ENCODE measurements at places on chromosomes 3 and 15.

DNA sequence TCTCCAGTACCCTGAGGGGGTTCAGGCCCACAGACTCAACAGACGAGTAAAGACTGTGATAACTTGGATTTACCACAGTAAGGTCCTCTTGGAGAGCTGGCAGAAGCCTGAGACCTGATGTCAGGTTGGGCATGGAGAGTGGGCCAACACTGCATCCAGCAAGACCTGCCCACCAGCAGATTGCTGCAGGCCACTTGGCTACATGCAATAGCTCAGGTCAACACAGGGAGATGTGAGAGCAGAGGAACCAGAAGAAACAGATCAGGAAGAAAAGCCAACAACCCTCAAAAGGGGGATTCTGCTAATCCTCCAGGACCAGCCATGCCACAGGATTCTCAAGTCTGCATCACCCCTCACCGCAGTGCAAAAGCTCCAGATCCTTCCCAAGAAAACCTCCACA lies 1.7 kb upstream of the IP6K1 start:
- no peak for DNase-seq

GRCh38 chr3:20930034-20930433 lies 744.0 kb upstream of the SGO1 start:
- peak; percentile 3 for DNase-seq

DNA sequence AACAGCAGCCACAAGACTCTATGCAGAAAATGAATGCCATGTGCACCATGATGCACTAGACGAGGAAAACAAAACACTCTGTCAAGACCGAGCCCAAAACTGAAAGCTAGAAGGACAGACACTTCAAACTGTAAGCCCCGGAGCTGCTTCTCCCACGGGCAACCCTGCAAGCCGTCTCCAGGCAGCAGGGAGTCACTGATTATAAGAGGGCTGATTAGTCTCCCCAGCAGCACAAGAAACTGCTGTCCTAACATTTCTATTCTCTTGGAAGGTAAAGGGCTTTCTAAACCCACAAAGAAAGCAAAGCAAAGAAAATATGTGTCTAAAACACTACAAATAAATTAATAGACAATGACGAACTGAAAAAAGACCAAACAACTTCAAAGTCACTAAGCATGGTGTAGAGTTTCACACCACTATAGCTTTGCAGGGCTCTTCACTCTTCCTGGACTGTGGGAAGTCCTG lies 15.5 kb downstream of the TBC1D2B start:
- DNase-seq = peak; percentile 77

DNA sequence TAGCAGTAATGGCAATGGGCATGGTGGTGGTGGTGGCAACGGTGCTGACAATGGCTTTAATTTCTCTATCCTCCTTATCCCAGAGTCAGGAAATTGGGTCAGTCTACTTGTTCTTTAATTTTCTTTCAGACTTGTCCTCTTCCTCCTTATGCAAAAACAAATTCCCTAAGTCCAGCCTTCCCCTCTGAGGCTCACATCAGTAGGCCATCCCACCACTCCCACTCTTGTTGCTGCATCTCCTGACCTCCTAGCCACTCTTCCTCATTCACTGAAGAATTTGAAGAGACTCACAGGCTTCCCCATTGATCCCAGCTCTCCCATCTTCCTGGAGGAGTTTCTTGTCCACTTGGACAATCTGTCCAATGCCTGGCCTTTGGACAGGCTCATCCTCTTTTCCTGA lies 19.9 kb downstream of the DNAJB8 start:
- no peak for DNase-seq

DNA sequence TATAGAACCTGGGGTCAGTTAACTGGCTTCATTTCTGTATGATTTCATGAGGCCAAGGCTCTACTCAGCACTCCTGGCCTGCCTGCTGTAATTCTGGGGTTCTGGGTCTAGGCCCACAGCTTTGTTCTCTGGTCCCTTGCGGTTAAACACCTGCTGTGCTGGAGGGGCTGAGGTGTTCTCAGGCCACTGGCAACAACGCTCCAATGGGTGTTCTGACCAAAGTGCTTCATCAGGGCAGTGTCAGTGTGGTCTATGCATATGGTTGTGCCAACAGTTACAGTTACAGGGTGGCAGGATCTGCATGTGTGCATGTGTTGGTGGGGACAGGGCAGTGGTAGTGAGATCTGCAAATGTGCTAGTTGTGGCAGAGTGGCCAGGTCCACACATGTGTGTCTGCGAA lies 64.1 kb upstream of the GMNC start:
- DNase-seq = no peak

- DNase-seq = no peak
Measured at GRCh38 chr3:124333931-124334640, 342.2 kb upstream of the ROPN1 start.

DNA sequence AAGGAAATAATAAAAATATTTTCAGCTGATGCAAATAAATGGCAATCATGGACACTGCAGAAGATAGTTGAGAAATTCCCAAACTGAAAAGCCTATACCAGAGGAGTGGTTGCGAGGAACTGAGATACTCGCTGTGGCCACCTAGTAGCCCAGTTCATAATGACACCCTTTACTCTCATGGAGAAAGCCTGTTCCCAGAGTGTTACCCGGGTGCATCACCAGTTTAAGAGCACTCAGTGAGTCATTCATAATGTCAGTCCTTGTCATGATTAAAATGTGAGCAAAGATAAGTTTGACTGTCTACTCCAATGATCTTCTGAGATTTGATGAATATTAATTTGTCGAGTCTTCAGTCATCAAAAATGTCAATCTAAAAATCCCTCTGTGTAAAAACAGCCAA lies 138.4 kb upstream of the LRRC3B start:
- peak; percentile 9 for DNase-seq

DNA sequence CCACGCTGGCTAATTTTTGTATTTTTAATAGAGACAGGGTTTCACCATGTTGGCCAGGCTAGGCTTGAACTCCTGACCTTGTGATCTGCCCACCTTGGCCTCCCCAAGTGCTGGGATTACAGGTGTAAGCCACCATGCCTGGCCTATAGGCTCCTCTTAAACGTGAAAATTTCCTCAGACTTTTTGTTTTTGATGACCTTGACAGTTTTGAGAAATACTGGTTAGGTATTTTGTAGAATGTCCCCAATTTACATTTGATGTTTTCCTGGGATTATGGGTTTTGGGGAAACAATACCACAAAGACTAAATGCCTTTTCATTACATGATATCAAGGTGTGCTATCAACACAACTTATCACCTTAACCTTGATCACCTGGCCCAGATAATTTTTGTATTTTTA lies 20.7 kb downstream of the BCL2A1 start:
- DNase-seq = no peak

GRCh38 chr15:92924216-92924615 lies 24.1 kb downstream of the CHD2 start:
- DNase-seq = no peak

GRCh38 chr15:69576948-69577351 lies 124.3 kb downstream of the RPLP1 start:
- DNase-seq = no peak

GRCh38 chr3:144963810-144964209 lies 992.2 kb downstream of the DIPK2A start:
- no peak for DNase-seq

- no peak for DNase-seq
Measured at GRCh38 chr3:180926526-180926925, 14.1 kb downstream of the FXR1 start.

DNA sequence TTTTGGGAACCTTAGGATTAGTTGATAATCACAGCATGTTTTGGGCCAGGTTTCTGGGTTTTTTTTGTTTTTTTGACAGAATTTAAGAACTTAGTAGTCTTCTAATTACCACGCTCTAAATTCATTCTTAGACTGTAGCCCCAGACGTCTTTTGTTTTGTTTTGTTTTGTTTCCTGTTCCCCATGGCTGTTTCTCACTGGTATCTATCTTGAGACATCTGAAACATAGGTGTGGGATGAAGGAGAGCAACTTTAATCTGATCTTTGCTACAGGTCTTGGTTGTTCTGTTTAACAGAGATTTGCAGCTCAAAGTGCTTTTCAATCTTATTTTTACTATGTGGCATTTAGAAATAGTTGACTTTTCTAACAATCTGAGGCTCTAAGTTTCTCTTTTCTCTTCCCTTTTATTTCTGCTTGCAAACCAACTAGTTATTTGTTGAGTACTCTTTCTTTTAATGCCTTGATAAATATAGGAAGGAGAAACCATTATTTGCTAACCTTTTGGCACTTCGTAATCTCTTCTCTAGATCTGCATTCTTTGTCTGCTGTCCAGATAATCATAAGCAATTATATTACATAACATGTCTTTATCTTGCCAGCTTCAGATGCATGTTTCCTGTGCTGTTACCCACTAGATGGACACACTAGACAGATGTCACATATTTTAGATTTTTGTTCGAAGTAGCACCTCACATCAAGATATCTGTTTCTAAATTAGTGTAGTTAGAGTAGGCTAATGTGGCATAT lies 40.9 kb downstream of the FBXL2 start:
- DNase-seq = peak; percentile 28

DNA sequence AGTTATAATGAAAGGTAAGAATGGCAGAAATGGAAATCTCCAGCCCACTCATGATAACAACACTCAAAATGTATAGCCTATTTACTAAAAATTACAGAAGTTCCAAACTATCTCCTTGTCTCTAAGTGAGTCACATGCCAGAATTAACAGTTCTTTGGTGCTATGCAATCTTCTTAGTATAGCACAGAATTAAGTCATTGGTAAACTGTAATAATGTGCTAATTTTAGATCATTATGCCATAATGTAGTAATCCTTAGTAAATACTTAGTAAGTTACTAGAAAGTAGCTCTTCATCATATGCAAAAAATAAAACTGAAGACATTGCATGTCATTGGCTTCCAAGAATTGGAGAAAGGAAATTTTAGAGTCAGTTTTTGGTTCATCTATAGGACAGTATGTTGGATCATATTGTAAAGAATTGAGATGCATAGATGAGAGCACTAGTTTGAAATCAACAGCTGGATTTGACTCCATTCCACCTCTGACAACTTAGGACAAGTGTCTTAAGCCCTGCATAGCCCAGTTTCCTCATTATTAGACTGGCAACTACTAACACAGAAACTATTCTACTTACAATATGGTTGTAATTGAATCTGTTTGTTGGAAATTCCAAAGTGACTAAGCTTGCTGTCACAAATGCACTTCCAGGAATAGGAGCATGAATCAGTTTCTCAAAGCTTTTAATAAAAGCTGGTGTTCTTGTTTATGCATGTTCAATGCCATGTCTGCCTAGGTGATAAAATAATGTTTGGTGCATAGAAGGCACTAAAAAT lies 40.1 kb upstream of the CD47 start:
- no peak for DNase-seq

DNA sequence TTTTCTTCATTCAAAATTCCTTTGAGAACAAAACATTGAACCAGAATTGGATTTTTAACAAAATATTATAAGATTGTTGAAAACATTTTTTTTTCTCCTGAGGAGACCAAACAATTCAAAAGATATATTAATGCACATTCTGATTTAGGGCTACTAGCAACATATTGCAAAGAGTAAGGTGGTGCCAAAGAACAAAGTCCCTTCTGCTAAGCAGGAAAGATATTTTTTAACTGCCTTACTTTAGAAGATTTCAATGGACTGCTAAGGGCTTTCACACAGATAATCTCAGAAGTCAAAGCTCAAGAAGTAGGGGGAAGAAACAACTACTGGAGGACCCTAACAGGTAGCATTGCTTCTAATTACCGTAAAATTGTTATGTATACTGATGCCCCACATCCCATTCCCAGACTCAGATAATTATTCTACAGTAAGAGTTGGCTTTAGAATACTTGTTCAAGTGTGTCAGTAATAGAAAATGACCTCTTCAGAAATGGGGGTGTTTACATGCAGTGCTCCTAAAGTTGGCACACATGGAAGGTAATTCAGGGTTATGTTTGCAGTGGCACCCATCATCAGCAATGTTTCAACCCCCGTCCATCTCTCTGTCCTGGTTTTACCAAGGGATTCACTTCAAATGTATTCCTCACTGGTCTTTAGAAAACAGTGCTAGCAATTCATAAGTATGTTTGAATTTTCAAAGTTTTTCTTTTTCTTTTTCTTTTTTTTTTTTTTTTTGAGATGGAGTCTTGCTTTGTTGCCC lies 354.7 kb downstream of the ZBTB20 start:
- DNase-seq = no peak

DNA sequence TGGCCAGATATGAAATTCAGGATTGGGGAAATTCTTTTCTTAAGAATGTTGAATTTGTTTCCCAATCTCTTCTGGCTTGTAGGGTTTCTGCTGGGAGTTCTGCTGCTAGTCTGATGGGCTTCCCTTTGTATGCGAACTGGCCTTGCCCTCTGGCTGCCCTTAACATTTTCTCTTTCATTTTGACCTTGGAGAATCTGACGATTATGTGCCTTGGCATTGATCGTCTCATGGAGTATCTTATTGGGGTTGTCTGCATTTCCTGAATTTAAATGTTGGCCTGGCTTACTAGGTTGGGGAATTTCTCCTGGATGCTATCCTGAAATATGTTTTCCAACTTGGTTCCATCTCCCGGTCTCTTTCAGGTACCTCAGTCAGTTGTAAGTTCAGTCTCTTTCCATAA lies 152.2 kb downstream of the CFAP20DC start:
- no peak for DNase-seq

DNA sequence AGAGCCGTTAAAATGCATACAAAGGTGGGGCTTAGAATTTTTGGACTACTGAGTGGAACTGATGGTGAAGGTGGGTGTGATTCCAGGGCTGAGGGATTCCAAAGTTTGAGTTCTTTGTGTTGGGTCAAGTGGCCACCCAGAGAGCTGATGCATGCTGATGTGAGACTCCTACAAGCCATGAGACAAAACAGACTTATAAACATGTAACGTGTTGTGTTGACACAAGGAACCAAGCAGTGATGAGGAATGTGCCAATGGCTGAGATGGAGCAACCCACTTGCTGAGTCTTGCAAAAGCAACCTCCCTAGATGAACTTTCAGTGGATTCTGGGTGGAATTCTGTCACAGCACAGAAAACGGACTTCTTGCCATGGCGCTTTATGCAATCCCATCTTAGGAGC lies 289.0 kb downstream of the TLE3 start:
- no peak for DNase-seq

GRCh38 chr15:91135201-91136130 lies 35.4 kb downstream of the SV2B start:
- no peak for DNase-seq

DNA sequence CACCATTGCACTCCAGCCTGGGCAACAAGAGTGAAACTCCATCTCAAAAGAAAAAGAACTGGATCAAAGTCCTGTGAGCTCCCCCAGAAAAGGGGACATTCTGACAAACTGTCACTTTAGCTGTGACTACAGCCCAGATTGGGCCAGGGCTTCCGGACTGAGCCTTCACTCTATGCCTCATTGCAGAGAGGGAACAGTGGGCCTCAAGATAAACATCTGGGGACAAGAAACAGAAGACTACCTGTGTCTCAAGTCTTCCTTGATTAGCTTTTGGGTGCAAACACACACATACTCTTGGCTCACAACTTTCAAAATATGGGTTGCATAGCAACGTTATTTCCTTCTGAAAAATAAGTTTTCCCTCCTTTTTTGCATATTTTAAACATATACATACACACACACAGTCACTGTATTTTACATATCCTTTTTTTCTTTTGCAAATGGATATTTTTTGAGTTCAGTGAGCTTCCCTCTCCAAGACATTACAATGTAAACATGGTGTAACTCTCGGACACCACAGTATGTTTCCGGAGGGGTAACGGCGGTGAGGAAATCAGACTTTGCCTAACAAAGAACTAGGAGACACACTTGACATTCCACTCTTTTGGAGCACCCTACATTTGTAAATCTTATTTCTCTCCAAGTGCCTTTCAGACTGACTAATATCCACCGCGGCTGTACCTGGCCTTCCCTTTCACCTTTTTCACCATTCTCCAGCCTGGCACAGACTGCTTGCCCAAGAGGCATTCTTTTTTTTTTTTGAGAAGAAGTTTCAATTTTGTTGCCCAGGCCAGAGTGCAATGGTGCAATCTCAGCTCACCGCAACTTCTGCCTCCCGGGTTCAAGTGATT lies 3.5 kb downstream of the TKT start:
- peak; percentile 61 for DNase-seq

- no peak for DNase-seq
Measured at GRCh38 chr15:52257734-52258062, 37.9 kb downstream of the MYO5C start.
